ENCODE measurements at places on chromosomes 4 and X.

- DNase-seq = no peak
Measured at GRCh38 chr4:41533680-41534079, 4.3 kb upstream of the LIMCH1 start.

DNA sequence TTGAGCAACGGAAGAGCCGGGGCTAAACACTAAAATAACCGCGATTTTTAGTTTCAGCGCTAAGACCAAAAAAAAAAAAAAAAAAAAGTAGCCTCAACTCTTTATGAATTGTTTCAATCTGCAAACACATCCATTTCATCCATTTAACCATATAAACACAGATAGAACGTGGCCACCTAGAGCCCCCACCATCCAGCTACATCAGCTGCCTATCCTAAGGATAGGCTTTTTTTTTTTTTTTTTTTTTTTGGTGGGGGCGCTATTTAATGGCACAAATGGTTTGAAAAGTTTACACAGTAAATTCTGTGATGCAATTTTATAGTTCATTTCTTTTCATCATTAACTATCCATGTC, 492 bp upstream of the HDAC8 start:
- no peak for DNase-seq

DNA sequence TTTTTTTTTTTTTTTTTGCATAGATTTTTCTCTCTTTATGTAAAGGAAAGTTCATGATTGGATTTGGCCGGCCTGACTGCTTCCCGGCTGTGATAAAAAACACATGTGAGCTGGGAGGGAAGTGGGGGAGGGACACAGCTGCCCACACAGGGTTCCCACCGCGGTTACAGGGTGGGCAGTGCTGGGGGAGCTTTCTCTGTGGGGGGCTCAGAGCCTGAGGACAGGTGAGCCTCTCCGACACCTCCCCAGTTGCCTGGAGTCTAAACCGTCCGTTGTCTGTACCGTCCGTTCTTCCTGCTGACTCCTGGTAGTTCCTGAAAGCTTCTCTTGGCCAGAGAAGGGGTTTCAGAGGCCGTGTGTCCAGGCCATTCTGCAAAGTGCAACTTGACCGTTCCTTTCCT, 21.8 kb downstream of the SHOX start:
- no peak for DNase-seq

- no peak for DNase-seq
Measured at GRCh38 chr4:38831653-38832052, 25.0 kb downstream of the TLR6 start.

- DNase-seq = no peak
Measured at GRCh38 chr4:54107951-54108748, 8.2 kb downstream of the GSX2 start.

GRCh38 chr4:40253906-40254305, 57.1 kb downstream of the RHOH start:
- no peak for DNase-seq

DNA sequence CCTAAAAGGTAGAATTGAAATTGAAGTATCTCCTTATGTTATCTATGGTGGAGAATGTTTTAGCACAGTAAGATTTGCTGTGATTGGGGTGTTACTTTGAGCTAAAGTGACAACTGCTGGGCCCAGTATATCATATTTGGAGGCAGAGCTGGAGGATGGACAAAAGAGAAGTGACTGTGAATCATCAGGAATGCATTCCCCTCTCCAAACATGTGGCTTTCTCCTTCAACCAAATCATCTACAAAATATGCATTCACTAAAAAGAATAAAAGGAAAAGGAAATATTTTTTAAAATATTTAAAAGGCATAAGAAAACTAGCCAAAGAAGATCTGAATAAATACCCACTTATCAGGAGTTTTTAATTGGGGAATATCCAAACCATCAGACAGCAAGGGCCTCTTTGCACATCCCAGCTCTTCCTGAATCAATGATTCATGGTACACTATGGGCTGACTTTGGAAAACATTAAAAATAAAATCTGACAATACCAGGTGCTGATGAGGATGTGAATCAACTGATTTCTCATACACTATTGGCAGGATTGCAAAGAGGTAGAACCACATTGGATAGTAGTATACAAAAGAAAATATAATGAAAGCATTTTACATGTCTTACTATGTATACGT, 671.7 kb upstream of the NR3C2 start:
- no peak for DNase-seq

GRCh38 chrX:39022106-39022505, 220.8 kb downstream of the MID1IP1 start:
- no peak for DNase-seq

GRCh38 chrX:3445806-3446490, 99.5 kb upstream of the MXRA5 start:
- DNase-seq = no peak

- no peak for DNase-seq
Measured at GRCh38 chrX:123818243-123818642, 41.6 kb upstream of the XIAP start.

DNA sequence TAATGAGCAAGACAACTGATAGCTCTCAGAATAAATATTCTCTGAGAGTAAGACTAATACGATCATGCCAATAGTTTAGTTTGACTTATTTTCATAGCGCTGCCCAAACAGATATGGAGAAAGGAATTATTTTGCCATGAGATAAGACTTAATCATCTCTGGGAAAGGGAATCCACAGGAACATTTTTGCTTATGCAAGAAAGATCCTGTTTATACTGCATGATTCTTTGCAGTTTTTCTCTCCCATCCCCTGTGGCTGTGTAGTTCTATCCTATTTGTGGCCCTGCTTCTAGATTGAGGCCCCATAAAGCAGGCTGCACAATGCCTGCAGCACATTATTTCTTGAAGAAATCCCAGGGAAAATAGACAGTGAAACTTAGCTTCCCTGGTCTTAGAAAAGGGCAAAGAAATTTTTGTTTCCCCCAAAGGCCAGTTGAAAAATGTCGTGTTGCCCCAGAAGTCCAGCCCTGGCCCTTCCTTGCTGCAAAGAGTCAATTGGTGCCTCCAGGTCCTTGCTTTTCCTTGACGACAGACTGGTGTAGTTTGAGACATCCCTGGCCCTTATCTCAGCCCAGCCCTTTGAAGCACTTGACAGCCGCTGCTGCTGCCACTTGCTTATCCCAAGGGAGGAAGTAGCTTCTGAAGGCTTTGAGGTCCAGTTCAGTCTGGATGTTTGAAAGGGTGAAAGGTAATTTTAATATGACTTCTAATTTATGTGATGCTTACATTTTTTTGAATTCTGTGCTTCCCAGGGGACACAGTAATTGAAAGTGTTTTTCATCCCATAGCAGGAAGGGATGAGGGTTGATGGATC, 45.0 kb upstream of the SH3RF1 start:
- no peak for DNase-seq

DNA sequence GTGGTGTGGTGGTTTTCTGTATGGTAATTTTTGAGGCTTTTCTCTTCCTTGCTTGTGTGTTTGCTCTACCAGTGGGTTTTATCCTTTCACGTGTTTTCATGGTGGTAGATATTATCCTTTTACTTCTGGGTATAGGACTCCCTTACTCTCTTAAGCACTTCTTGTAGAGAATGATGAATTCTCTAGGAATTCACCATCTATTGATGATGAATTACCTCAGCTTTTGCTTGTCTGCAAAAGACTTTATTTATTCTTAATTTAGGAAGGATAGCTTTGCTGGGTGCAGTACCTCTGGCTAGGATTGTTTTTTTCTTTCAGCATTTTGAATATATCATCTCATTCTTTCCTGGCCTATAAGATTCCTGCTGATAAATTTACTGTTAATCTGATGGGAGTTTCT, 415.3 kb downstream of the PDGFC start:
- DNase-seq = no peak

DNA sequence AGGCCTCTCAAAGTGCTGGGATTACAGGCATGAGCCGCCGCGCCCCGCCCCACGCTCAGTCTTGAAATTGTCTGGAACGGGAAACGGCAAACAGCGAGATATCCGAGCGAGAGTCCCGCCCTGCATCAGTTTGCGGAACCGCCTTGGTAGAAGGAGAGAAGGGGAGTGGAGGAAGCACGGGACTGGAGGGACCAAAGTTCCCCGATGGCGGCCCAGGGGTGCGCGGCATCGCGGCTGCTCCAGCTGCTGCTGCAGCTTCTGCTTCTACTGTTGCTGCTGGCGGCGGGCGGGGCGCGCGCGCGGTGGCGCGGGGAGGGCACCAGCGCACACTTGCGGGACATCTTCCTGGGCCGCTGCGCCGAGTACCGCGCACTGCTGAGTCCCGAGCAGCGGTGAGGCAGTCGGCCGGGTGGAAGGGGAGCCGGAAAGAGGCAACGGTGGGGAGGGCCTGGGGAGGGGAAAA, at the start of gene BST1:
TSS of gene BST1 (plus strand) at position 125 of the 463 bp plus-strand sequence. CDS start at position 205, 80 bp downstream.
- no peak for DNase-seq

DNA sequence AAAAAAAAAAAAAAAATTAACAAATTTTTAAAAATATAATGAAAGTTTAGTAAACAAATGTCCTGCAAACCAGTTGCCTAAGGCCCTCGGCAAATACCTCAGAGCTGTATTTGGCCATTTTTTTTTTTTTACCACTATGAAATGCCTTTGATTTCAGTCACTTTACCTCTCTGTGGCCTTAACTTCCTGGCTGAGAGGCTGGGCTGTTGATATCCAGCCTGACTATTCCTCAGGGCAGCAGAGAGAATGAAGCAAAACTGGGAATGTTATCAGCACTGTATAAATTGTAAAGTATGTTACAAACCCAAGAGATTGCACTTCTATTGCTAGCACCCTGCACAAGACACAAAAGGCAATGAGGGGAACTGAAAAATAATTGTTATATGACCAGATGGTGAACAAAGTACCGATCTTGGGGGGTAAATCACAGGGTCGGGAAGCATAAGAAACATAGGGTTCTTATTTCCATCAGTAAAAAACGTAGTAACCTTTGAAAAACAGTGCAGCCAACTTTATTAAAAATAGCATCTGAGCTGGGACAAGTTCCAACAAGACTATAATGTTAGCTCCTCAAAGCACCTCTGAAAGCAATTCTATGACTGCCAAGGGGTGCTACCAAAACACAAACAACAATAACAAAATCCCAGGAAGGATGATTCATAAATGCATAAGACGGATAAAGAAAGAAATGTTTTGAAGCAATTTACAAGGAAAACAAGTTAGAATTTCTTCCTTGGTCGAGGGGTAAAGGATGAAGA, 18.1 kb downstream of the USP46 start:
- DNase-seq = no peak

DNA sequence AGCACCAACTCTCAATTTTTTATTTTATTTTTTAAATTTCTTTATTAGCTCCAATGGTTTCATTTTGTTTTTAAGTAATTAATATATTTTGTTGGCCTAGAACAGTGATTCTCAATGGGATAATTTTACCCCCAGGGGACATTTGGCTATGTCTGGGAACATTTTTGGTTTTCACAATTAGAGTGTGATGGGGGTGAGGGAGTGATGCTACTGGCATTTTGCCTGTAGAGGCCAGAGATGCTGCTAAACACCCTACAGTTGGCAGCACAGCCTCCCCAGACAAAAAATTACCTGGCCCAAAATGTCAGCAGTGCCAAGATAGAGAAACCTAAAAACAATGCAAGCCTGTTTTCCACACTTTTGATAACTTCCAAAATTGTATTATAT, 64.6 kb downstream of the HHIP start:
- no peak for DNase-seq

DNA sequence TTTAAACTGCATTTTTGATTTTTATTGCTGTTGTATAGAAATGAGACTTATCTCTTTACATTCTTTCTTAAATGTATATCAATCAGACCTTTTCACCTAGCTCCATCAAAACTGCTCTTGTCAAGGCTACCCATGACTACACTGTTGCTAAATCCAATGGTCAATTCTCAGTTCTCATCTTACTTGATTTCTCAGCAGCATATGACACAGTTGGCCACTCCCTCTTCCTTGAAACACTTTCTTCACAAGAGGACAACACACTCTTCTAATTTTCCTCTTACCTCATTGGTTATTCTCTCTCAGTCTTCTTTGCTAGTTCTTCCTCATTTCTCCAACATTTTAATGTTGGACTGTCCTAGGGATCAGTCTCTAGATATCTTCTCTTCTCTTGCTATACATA, 94.1 kb upstream of the CITED1 start:
- DNase-seq = no peak

DNA sequence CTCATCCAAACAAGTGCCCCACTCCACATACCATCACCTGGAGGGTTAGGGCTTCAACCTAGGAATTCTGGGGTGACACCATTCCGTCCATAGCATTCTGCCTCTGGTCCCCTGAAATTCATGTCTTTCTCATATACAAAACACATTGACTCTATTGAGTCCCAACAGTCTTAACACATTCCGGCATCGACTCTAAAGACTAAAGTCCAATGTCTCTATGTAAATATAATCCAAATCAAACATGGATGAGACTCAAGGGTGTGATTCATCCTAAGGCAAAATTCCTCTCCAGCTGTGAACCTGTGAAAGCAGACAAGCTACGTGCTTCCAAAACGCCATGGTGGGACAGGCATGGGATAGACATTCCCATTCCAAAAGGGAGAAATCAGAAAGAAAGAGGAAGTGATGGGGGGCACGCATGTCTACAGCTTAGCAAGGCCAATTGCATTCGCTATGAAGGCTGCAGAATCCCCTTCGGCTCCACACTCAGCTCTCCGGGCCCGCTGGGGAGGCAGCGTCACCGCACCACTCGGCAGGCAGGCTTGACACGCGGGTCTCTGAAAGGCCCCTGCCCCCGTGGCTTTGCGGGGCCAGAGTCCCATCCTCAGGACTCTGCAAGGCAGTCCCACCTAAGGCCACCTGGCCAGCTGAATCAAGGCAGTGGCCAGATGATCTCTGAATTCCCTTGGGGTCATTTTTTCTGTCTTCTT, 53.2 kb downstream of the ADRA2C start:
- DNase-seq = no peak

DNA sequence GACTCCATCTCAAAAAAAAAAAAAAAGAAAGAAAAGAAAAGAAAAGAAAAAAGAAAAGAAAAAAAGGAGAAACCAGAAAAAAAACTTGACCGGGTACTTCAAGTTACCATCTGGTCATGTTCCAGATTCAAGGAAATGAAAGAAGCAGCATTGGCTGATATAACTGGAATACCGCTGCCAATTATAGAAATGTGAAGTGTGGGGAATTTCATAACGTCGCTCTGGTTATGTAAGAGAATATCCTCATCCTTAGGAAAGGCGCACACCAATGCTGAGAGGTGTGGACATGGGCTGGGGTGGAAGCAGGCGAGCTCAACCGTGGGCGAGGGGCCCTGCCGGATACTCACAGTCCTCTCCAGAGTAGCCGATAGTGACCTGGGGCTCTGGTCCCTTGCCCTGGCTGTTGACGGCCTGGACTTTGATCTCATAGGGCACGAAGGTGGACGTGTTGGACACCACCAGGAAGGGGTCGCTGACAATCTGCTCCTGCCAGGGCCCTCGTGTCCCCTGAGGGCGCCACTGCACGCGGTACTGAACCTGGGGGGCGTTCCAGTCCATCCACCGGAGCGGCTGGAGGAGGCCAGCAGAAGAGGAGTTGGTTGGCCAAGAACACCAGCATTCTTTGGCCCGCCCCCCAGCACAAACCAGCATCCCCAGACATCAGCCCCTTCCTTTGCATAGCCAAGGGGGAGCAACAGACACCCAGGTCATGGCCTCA, 19.5 kb downstream of the L1CAM start:
- no peak for DNase-seq

DNA sequence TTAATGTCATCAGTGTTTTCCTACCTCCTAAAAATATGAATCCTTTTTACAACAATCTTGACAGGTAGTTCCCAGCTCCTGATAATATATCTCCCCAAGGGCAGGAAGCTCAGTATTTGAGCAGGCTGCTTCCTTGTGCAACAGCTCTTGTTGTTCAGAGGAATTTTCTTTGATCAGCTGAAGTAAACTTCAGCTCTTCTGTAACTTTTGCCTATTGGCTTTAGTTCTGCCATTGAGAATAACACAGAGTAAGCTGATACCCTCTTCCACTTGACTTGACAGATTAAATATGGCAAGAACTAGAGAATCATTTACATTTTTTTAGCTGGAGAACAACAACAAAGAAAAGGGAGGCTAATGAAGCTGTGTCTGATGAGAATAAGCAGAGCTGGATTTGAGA, 75.2 kb downstream of the LUZP4 start:
- DNase-seq = no peak

Measured in stimulated activated CD8-positive, alpha-beta memory T cell treated with anti-CD3 and anti-CD28 coated beads, Interleukin-4, amount 100 ng/mL, for 4 hours (primary cell).